ENCODE measurements at places on chromosomes 1 and 21.

DNA sequence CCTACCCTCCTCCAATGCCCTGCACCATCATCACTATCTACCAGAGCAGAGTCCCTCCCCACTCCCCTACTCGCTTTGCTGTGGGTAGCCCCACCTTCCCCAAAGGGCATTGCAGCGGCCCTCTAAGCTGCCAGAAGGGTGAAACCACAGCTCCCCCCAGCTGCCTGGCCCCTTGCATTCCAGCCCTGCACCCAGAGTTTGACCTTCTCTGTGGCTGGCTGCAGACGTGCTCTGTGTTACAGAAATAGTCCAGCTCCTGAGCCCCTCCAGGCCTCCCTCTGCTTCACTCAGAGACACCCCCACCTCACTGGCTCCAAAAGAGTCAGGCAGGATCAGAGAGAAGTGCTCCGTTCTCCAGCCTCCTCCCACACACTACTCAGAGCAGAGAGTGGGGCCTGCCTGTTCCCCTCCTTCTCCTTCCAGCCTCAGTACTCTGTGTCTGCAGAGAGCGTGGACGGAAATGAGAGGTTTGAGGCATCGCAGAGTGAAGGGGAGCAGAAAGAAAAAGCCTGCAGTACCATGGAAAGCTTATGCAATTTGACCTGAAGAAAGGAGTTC, 63.2 kb downstream of the PLEKHA6 start:
- DNase-seq, result no peak

DNA sequence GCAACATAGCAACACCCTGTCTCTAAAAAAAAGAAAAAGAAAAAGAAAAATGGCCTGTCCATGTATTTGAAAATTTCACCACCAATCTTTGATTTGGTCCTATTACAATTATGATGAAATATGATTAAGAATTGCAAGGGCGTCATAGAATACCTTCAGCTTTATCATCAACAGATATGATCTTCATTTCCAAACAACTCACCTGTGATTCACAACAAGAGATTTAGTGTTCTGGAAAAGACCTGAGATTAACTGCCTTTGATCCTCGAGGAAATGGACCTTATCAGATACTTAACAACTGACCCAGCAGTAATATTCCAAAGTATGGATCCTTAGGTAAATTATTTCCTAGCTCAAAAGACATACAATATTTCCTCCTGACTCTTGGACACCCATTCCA, 3.5 kb upstream of the GSTM4 start:
- no peak for DNase-seq

DNA sequence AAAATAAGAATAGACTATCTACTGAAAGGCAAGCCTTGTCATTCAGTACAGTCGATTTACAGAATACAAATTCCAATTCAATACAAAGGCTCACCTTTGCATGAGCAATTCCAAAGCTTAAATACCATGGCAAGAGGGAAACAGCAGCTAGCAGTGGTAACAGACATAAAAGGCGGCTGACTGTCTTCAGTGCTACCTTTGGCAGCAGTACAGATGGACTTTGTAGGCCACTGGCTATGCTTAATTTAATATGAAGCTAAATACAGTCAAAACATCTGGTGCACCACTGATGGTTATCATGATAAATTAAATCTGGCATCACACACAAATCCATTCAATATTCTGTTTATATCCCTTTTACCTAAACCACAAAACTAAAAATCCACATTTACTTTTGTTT, 62.4 kb downstream of the RERE start:
- no peak for DNase-seq

GRCh38 chr1:108042610-108043009, 77.6 kb upstream of the VAV3 start:
- no peak for DNase-seq

Data from COR-L47 (cell line).